Activated gamma-delta T cell (primary cell): ENCODE measurements at places on chromosomes 1 and 21.

- no peak for DNase-seq
Observed at GRCh38 chr1:154316704-154317103, 4.2 kb upstream of the AQP10 start.

DNA sequence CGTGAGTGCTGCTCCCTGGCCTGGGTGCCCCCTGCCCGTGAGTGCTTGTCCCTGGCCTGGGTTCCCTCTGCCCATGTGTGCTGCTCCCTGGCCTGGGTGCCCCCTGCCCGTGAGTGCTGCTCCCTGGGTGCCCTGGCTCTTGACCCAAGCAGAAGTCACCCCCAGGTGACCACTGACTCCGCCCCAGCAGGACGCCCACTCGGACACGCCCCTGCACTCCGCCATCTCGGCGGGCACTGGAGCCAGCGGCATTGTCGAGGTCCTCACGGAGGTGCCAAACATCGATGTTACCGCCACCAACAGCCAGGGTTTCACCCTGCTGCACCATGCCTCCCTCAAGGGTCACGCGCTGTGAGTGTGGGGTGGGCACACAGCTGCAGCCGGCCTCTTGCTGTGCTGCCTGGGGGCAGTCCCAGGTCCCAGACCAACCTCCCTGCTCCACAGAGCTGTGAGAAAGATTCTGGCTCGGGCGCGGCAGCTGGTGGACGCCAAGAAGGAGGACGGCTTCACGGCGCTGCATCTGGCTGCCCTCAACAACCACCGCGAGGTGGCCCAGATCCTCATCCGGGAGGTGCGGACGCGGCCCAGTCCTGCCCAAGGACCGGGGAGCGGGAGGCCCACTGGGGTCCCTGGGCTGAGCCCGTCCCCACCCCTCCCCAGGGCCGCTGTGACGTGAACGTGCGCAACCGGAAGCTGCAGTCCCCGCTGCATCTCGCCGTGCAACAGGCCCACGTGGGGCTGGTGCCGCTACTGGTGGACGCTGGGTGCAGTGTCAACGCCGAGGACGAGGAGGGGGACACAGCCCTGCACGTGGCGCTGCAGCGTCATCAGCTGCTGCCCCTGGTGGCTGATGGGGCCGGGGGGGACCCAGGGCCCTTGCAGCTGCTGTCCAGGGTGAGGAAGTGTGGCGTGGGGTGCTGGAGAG, 3.9 kb upstream of the MMP23B start:
- no peak for DNase-seq

GRCh38 chr1:184822267-184822666, 67.6 kb upstream of the EDEM3 start:
- DNase-seq = no peak

DNA sequence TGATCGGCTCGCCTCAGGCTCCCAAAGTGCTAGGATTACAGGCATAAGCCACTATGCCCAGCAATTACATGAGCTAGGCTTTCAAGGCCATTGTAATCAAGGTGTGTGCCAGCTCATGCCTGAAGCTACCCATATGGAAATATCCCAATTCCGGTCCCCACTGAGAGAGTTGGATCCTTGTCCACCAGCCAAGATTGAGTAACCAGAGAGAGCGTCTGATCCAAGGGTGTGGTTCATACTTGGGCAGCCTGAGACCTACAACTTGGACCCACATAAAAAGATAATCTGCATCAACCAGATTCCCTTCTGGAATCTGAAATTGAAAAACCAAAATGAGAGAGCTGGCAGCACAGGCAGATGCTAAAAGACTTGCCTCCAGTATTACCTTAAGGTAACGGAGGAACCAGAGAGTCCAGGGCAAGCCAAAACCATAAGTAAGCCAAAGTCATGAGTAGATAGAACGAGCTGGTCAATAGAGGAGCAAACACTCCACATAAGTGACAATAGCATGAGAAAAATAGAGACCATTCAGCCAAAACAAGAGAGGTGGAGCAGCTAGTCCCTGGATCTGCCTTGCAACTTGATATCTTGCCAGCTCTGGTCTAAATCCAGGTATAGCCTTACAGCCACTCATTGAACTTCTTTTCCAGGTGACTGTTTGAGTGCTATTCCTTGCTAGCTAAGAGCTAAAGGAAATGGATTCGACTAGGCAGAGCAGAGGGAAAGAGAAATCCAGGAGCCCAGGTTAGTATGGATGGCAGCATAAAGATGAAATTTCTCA, 63.8 kb upstream of the ATP1A1 start:
- DNase-seq = no peak

DNA sequence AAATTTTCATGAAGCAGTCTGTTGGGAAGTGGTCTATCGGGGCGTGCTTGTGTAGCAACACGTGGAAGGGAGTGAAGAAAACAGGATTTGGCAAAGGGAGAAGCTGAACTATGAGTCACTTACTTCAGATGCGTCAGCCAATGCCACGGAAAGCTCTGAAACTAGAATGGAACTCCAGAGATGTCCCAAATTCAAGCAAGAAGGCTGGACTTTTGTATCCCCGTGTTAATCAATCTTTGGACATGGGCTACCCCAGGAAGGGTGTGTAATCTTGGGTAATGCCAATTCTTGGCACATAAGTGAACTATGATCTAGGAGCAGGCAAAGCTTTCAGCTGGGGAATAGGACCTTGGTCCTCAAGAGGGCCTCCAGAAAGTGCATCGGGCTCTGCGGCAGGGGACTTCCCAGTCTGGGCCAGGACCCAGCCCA, 102.6 kb downstream of the ADSS2 start:
- DNase-seq = no peak

DNA sequence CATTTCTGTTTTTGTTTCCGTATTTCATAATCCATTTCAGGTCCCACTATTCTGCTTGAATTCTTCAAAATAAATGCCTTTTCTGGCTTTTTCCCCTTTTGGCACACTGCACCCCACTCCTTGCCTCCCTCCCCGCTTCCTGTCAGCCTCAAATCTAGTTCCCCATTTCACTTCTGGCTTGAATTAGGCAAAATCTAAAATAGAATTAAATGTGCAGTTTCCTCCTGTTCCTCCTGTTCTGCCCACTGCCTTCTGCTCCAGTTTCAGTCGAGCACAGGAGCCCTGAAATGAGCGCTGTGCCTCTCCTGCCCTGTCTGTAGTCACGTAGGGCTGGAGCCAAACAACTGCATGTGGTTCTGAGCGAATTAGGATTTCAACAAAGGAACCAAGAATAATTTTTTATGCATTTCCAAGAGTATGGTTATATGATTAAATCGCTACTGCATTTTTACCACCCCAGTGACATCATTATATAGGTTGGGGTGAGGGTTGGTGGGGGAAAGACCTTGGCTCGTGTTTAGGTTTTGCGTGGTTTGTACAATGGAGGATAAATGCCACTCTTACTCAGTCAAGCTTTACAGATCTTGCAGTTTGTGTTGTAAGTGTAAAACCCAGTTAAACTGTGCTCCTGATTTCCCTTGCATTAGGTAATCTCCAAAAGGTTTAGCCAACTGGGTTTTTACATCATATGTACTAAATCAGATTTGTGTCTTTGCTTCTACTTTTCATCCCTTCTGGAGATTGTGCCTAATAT, 114.9 kb downstream of the VPS13D start:
- DNase-seq = no peak

DNA sequence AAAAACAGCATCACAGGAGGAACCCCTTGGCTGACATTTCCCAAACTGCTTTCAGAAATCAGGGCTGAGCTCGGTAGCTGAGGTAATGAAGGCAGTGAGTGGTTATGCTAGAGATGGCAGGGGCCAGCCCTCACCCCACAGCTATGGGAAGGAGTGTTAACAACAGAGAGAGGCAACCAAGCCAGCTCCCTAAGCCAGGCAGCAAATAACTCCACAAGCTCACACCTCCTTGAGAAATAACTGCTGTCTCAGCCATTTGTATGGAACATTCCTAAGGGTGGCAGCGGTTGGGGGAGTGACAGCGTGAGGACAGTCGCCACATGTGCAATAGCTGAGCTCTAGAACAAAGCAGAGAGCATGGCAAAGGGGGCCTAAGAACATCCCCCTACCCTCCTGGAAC, 42.6 kb downstream of the LMX1A start:
- no peak for DNase-seq

GRCh38 chr21:26391166-26391565, 181.9 kb downstream of the CYYR1 start:
- DNase-seq = no peak

- DNase-seq = no peak
Observed at GRCh38 chr1:157151073-157151472, 12.9 kb upstream of the ETV3 start.

GRCh38 chr1:42962641-42963377, 4.1 kb upstream of the SLC2A1 start:
- DNase-seq = no peak

DNA sequence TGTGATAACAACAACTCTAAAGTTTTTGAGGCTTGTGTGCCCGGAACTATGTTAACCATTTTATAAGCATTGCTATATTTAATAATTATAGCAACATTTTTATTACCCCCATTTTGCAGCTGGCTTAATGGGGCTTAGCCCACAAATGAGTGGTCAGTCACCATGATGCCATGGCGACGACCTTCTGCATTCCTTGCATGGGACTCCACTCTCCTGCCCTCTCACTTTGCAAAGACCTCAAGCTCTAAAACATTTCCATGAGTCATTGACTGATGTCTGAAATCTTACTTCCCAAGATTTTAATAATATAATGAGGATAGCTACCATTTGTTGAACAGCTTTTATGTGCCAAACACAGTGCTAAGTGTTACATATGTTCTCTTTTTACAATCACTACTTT, 15.4 kb downstream of the NGF start:
- no peak for DNase-seq

DNA sequence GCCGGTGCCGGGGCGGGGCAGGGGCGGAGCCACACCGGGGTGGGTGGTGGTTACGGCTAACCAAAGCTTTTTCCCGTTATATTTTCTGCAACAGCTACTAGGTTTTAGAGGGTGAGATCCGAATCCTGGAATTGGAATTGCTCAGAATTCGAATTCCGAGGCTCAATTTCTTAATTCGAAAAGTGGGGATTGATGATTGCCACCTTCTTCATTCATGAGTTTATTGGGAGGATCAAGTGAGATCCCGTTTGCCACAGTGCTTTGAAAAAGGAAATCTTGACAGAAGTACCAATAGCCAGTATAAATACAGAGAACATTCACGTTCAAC, 207 bp upstream of the SVBP start:
- no peak for DNase-seq

GRCh38 chr1:86498281-86498680, 29.6 kb downstream of the CLCA1 start:
- no peak for DNase-seq

DNA sequence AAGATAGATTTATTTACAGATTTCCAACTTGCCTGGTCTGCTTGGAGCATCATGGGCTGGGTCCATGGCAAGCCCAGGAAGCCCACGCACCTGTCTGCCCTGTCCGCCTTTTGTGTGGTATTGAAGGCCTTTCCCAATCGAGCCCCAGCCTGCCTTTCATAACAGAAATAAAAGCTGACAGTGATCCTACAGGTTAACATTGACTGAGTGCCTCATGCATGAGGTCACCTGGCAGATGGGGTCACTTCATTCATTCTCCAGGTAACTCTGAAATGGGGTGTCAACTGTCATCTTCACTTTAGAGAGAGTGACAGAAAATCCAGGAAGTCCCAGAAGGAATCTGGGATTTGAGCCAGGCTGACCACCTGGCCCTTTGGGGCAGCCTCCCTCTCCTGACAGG, 36.3 kb upstream of the CASZ1 start:
- no peak for DNase-seq

- DNase-seq = no peak
Observed at GRCh38 chr1:37901191-37901892, 42.0 kb upstream of the MTF1 start.

DNA sequence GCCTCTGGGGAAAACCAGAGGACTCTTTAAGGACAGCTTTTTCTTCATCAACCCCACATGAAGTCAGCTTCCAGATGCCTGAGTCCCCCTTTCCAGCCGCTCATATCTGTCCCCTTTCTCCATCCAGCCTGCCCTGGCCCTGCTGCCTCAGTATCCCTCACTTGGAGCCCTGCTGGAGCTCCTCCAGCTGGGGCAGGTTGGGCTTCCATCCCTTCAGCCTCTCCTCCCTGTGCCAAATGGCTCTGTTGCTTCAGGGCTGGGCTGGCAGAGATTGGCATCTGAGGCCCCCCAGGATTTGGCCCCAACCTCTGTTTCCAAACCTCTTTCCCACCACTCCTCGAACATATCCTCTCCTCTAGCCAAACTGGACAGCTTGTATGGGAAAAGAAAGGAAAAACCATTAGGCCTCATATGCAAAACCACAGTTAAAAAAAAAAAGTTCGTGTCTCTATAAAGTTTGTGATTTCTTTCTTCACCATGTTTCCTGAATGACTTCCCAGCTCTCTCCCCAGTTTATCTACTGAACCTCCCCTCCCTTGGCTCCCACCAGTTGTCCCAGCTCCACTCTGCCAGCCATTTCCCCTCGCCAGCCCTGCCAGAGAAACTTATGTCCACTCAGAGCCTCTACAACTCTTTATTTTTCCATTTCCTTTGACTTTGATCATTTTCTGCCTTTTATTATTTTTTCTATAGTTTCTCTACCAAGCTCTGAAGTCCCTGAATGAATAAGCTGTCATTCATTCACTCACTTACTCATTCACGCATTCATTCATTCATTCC, 217.9 kb downstream of the FOXD2 start:
- DNase-seq = no peak

DNA sequence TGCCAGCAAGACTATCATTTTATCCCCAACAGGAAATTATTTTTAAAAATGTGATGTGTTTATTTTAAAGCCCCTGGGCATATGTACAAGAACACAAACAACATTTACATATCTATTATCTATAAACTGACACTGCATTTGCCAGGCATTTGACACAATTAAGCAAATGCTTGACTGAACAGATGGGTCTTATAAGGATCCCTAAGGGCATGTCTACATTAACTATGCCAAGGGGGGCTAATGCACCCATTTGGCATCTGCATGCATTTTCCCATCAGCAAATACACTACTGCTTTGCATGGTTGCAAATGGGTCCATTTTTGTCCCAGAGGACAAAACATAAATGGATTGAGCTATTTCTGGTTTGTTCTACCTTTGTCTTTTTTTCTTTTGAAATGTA, 884.8 kb upstream of the B3GALT2 start:
- no peak for DNase-seq

DNA sequence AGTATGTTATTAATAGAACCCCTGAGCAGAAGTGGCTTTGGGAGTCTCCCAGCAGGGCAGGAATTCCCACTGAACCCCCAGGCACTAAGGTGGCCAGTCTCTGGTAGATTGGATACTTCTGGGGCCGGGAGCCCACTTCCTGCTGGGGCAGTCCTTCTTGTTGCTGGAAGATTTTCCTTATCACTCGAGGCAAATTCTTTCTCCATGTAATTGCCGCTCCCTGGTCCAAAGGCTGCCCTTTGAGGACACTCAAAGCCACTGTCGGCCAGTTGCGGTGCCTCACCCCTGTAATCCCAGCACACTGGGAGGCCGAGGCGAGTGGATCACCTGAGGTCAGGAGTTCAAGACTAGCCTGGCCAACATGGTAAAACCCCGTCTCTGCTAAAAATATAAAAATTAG, 22.6 kb upstream of the TNFRSF1B start:
- no peak for DNase-seq

- no peak for DNase-seq
Observed at GRCh38 chr1:66521721-66522365, 12.1 kb upstream of the SGIP1 start.
